ENCODE measurements at places on chromosomes 6 and 20. TPM values are rescaled to one million over a fixed set of nuclear protein-coding genes. Genes with fewer than 3 reads are reported as not detected.

Gene CD164
- total RNA-seq: 259 TPM

DNA sequence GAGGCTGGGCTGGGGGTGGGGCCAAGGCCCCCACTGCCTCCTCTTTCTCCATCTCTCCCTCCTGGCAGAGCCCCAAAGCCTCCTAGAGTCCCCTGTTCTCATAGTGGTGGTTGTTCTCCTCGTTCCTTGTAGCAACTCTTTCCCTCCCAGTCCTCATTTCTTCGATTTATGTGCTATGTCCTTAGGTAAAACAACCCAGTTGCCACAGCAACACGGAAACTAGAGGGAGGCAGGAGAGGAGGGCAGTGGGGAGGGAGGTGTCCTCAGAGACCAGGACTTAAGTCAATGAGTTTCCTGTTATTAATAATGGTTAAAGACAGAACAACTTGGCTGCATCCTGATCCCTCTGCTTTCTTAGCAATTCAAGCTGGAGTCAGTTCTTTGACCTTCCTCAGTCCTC, 161.0 kb downstream of the INSM1 start:
- no peak overlapping the region for H3K27ac ChIP-seq
- H3K27me3 ChIP-seq: no peaks in the 10 kb centered on the region
- no peak for DNase-seq
- no peak overlapping the region for H3K4me3 ChIP-seq
- H3K36me3 ChIP-seq: peaks cover 3% of the 10 kb centered on the region

DNA sequence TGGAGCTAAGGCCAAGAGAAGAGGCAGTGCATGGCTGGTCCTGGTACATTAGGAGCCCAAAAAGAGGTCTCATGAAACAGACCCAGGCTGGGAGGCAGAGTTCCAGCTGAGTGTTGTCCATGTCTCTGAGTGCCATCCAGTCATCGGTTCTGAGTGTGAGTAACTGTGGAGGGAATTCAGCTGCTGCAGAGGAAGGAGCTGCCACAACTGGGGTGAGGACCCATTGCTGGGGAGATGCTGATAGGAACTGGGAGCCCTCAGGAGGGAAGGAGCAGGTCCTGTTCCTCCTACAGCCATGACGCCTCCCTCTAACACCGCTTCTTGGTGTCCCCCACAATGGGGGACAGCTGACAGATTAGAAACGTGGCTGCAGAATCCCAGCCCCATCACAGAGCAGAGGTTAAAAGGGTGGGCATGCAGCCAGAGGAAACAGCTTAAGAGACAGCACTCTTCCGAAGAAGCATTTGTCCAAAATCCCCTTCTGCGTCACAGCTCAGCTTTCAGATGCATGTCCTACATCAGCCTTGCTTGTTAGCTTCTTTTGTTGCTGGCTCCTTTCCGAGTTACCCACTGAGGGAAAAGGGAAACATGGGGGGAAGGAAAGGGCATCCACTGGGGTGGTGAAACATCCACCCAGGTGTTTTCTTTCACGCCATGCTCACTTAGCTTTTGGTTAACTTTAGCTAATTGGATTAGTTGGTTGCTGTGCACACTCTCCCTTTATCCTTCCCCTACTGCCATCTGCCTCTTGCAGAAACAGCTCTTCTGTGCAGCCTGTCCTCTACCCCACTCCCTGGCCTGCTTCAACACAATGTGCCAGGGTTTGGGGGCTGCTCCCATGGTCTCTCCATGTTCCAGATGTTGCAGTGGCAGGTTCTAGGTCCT, 239.2 kb downstream of the SYNDIG1 start:
- H3K36me3 ChIP-seq: no peaks in the 10 kb centered on the region
- H3K4me3 ChIP-seq: no peak overlapping the region
- H3K27ac ChIP-seq: no peak overlapping the region
- no peaks in the 10 kb centered on the region for H3K27me3 ChIP-seq

Gene CDC25B
- 78.0 TPM for total RNA-seq

GRCh38 chr6:43823879-43824702, 54.1 kb downstream of the VEGFA start:
- H3K36me3 ChIP-seq: no peaks in the 10 kb centered on the region
- H3K4me1 ChIP-seq: no peaks in the 10 kb centered on the region
- peaks cover 4% of the 10 kb centered on the region for H3K27me3 ChIP-seq
- H3K27ac ChIP-seq: no peak overlapping the region
- no peak overlapping the region for H3K4me3 ChIP-seq

GRCh38 chr6:7264686-7265384, 48.2 kb downstream of the SSR1 start:
- DNase-seq: no peak
- peaks cover 7% of the 10 kb centered on the region for H3K4me1 ChIP-seq
- no peak overlapping the region for H3K27ac ChIP-seq
- H3K36me3 ChIP-seq: no peaks in the 10 kb centered on the region

All from CD8-positive, alpha-beta memory T cell (primary cell).